ENCODE measurements at places on chromosomes 7 and 10.

GRCh38 chr10:11608159-11609013 is 3.1 kb downstream of the USP6NL start:
- no peak for DNase-seq

DNA sequence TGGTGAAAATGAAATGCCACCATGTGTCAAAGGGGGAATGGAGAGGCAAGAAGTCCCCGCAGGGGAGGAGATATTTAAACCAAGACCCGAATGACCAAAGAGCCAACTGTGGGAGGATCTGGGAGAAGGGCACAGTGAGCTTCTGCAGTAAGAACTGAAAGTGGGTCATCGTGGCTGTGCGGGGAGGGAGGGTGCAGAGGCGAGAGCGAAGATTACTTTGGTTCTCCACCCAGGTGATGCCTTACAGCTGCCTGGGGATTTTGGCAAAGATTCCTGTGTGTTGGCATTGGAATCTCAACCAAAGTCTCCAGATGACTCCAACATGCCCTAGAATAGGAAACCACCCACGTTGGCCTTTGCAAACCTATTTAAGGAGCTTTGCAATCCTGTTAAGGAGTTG is 44.2 kb upstream of the ADAM12 start:
- no peak for DNase-seq

DNA sequence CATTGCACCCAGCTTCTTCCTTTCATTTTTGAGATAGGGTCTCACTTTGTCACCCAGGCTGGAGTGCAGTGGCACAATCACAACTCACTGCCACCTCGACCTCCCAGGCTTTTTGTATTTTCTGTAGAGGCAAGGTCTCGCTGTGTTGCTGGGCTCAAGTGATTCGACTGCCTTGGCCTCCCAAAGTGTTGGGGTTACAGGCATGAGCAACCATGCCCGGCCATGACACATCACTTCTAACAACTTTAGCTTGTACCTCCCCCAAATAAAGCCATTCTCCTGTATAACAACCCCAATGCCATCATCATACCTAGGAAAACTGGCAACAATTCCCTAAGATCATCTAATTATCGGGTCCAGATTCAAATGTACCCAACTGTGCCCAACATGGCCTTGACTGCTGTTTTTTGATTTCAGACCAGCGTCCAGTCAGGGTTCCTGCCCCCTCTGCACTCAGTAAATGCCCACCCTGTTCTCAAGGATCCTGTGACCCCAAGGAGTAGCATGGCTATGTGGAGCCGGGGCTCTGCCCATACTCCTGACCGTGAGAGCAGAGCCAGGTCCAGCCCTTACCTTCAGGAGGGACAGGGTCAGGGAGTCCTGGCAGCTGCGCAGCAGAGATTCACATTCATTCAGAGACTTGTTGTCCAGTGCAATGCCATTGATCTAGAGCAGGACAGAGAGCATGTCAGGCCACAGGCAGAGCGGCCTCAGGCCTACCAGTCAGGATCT is 102.6 kb downstream of the DLG5 start:
- no peak for DNase-seq

GRCh38 chr7:128347647-128348097 is 4.0 kb upstream of the RBM28 start:
- DNase-seq, result peak; percentile 53

GRCh38 chr10:22443175-22443901 is 98.0 kb downstream of the SPAG6 start:
- no peak for DNase-seq

DNA sequence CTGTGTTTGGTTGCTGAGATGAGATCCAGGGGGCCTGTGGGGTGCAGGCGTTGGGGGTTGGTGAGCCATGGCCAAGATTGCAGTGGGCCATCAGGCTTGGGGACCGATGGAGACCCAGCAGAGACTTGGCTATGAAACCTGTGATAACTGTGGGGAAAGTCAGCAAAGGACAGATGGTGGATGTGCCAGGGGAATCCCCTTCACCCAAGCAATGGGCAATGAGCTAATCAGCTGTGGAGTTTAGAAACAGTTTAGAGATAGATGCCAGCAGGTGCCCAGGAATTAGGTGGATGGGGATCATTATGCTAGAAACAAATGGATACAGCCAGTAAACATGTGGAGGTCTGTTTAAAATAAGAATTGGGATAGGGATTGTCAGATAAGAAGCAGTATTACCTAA is 151.4 kb upstream of the FERD3L start:
- no peak for DNase-seq

GRCh38 chr7:70506434-70506833 is 625.5 kb upstream of the GALNT17 start:
- no peak for DNase-seq

DNA sequence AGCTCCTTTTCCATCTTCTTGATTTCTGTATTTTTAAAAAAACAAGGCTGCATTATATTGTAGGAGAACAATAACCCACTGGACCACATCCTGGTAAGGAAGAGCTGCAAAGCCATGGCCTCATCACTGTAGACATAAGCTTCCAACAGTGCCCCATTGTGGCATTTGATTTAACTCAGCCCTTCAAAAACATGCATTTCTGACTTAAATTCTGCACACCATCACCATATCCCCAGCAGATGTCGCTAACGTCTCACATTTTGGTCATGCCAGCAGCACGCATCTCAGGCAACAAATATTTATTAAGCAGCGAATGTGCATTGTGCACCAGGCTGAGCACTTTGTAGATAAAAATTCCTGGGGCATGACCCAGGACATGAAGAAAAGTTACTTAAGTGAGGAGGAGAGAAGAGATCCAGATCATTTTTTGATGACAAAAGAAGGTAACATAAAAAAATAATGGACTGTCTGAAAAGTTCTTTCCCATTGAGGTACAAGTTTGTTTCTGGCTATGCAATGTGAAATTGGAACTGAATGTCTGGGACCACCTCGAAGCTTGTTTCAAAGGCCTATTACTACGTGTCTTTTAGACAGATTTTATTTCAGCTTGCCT is 164.6 kb upstream of the CDCA7L start:
- DNase-seq, result peak; percentile 81

DNA sequence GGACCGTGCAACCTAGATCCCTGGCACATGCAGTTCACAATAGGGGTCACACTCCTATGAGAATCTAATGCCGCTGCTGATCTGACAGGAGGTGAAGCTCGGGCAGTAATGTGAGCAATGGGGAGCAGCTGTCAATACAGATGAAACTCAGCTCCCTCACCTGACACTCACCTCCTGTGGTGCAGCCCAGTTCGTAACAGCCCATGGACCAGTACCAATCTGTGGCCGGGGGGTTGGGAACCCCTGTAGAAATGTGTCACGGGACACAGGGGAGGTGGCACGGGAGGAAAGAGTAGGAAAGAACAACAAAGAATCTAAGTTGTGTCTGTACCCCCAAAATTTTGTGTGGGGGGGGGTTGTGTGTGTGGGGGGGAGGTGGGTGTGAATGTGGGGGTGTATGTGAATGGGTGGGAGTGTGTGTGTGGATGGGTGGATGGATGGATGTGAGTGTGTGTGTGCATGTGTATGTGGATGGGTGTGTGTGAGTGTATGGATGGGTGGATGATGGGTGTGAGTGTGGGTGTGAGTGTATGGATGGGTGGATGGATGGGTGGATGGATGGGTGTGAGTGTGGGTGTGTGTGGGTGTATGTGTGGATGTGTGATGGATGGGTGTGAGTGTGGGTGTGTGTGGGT is 33.1 kb downstream of the SFMBT2 start:
- DNase-seq, result no peak

DNA sequence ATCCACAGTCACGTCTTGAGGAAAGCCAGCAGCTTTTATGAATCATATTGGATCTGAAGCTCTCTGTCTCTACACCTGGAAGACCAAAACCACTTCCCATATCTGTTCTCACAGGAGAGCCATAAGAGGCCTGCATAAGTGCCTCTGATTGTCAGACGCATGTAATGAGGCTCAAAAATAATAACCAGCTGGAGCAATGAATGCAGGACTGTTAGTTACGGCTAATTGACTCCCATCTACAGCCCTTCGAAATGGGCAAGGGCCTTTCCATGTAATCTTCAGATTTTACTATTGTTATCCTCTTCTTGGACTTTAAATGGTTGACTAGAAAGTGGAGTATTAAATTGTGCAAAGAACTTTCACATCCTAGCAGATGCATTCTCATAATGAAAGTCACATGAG is 4.4 kb upstream of the SEMA3C start:
- no peak for DNase-seq

GRCh38 chr10:14519785-14520184 is 189.1 kb upstream of the FRMD4A start:
- DNase-seq, result no peak

GRCh38 chr10:33735464-33735923 is 401.0 kb upstream of the NRP1 start:
- no peak for DNase-seq

- no peak for DNase-seq
Observed at GRCh38 chr7:152615031-152615741, 60.8 kb downstream of the XRCC2 start.

- DNase-seq, result no peak
Observed at GRCh38 chr7:40305229-40305628, 170.4 kb downstream of the SUGCT start.

GRCh38 chr7:33726582-33726981 is 178.8 kb upstream of the BMPER start:
- DNase-seq, result no peak

GRCh38 chr10:124217906-124218804 is 124.8 kb upstream of the CHST15 start:
- no peak for DNase-seq

DNA sequence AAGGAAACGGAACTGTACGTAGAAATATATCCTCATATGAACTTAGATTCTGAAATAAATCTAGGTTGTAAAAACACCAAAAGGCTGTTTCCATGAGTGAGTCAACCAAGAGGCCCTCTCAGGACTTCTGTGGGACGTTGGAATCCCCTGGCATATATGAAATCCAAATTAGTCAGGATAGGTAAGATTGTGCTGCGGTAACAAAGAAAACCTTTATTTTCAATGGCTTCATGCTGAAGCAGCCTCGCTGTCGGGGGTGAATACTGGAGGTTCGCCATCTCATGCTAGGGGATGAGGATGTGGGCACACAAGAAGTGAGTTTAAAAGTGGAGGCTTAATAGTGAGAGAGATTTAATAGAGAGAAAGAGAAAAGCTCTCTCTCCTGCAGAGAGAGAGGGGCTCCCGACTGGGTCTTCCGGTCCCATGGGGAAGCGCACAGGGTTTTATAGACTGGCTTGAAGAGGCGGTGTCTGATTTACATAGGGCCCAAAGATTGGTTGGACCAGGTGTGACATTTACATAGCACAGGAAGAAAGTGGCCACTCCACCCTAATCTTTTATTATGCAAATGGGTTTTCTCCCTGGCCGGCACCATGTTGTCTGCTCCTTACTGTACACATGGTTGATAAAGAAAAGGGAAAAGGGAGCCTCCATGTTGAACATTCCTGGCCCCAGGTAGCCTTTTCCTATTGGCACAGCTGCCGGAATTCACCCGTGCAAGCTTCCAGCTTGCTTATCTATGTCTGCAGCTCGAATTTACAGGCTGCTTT is 52.3 kb upstream of the SEPHS1 start:
- no peak for DNase-seq

GRCh38 chr10:12255048-12255447 is 59.1 kb downstream of the CDC123 start:
- DNase-seq, result no peak

- no peak for DNase-seq
Observed at GRCh38 chr7:117006907-117007684, 53.8 kb downstream of the ST7 start.

DNA sequence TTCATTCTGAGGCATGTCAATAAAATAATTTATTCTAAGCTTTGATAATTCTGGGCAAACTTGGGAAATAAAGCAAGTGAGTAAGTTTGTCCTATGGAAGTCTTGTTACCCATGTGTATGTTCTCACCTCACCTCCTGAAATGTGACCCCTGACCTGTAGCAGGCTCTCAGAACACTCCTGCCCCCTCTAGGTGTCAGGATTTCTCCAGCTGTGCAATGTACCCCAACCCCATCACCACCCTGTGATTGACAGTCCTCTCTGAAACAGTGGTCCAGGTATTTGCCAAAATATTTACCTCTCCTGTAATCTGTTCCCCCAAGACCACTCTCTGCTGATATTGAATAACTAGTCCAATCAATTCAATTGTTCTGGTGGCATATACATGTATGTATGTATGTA is 122.6 kb upstream of the PTER start:
- no peak for DNase-seq

DNA sequence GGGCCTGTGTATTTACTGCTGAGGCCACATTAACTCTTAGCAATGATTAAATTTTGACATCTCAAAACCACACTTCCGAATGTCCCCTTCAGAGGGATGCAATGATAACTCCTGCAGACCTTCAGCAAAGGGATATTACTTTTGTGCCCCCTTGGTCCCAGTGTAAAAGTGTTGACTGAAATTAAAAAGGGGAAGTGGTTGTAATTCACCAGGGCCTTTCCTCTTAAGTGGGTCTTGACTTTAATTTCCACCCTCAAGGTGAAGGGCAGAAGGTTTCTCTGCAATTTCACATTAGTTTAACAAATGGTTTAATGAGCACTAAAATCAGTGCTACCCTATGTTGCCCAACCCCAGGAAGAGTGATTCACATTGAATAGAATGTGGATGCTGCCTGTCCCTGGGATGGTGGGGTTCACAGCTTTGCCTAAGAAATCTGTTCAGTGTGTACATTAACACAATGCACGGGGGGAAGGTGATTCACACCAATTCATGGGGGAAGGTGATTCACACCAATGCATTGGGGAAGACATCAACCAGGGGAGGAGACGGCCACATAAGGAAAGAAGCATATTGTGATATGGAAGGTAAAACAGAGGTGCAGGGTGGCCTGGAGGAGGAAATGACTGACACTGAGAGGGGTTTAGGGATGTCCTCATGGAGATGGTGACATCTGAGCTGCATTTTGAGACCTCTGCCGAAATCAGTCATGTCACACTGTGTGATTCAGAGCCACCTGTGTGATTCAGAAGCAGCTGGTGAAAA is 19.4 kb upstream of the TNS3 start:
- DNase-seq, result peak; percentile 89

DNA sequence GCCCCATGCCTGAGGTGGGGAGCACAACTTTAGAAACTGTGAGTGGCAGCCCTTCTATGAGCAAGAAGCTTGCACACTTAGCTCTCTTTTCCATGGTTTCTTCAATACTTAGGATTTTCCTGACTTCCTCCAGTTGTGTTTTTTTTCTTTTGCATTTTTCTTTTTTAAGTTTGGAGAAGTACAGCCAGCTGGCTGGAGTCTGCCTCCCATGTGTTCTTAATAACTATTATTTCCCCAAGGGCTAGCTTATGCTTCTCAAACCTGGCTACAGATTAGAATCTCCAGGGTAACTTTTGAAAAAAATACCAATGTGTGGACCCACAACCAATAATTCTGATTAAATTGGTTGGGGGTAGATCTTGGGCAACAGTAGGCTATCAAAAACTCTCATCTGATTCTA is 37.4 kb upstream of the MEOX2 start:
- no peak for DNase-seq

GRCh38 chr7:91228327-91228726 is 35.9 kb upstream of the FZD1 start:
- no peak for DNase-seq

GRCh38 chr7:150580638-150581394 is 13.6 kb downstream of the GIMAP4 start:
- DNase-seq, result no peak

DNA sequence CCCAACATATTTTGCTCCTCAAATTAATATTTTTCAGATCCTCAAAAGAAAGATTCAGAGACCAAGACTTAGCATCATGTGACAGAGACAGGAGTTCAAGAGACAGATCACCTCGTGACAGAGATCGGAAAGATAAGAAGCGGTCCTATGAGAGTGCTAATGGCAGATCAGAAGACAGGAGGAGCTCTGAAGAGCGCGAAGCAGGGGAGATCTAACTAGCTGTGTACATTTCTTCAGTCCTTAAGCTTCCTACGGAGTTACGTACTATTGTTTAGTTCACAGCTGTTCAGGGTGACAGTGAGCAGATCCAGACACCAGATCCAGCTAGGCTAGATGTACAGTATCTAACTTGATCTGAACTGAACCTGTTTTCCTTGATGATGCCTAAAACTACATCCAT is 61.3 kb downstream of the KLRG2 start:
- no peak for DNase-seq
